ENCODE measurements at places on chromosomes 7 and 10.

- no peak for DNase-seq
These were observed 84.0 kb upstream of the KLF6 start for GRCh38 chr10:3869036-3869435.

DNA sequence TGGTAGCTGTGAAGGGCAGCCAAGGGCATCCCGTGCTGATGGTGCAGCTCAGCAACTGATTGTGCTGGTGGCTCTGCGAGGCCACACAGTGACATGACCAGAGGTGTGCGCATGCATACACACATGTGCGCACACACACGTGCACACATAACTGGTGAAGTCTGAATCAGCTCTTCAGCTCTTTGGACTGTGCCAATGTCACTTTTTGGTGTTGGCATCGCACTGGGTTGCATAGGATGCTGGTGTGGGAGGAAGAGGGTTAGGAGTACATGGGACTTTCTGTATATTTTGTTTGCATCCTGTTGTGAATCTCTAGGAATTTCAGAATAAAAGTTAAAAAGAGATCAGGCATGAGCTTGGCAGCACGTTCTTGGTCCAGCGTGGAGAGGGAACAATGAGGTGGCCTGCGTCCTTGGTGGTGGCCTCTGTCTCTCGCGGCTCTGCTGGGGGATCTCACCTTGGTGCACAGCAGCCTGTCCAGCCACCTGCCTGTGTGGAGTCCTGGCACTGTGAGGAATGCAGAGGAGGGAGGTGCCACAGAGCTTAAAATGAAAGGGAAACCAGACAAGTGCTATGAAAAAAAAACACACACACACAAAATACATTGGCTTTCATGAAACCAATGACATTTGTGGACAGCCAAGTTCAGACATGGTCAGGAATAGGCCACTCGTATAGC is 124.0 kb downstream of the TRRAP start:
- no peak for DNase-seq

DNA sequence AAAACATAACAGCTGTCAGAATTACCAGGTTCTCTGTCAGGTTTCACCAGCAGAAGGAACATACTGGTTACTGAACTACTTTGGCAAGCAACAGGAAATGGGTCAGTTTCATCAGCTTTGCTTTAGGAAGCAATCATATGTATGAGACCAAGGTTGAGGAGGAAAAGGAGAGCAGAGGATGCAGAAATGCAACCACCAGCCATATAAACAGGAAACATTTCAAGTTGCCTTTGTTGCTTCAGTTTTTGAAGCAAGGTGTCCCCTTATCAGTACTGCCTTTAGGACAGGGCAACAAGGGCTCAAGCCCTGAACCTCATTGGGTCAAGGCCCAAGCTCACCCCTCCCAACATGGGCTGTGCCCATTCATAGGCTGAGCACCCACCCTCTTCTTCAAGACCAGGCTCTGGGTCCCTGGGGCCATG is 10.2 kb downstream of the HIPK2 start:
- DNase-seq: no peak

GRCh38 chr7:17302575-17303142 is 4.2 kb downstream of the AHR start:
- no peak for DNase-seq

GRCh38 chr10:84845628-84846261 is 517.4 kb downstream of the CCSER2 start:
- DNase-seq: no peak

GRCh38 chr7:102404005-102404861 is 8.1 kb downstream of the PRKRIP1 start:
- DNase-seq: peak; percentile 31

DNA sequence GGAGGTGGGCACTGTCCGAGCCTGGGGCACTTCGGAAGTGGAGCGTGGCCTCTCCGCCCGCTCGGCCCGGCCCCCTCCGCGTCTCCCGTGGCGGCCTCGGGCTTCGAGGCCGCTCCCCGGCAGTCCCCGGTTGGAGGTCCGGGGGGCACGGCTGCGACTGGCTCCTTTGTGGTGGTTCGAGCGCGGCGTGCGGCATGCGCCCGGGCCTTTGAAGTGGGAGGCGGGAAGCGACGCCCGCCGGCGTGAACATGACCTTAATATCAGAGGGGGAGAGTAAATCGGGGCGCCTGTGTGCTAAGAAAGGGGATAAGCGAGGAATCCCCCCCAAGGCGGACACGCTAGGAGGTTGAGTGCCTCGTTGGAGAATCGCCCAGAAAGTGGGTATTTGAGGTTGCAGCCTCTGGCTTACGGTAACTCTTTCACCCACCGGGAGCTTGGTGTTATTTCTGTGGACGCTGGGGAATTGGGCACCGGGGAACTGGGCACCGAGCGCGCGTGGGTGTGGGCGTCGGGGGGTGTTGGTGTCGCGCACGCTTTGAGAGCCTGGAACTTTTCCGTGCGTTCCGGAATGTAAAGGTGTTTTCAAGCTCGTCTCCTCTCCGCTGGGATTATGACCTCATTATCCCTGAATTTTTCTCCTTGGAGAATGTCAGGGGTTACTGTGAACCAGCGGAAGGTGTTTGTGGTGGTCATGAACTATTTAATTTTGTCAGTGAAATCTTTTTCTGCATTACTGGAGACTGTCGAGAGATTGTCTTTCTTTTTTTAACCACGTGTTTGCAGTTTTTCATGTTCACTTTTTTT is 660 bp downstream of the SUV39H2 start:
- DNase-seq: peak; percentile 21

DNA sequence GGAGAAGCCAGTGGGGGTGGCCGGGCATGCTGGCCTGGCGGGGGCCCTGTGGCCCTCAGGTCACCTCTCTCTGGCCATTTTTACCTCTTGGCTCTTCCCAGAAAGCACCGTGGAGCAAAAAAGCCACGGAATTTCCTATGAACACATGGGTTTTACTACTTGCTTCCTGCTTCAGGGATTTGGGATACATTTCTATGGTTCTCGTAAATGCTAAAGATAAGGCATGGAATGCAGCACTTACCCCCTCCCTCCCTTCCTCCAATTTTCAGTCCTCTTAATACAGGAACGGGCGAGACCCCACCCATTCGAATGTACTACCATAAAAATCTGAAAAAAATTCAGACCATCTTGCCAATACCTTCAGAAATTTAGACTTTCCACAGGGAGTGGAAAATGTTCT is 279.7 kb downstream of the ARHGAP12 start:
- DNase-seq: no peak

DNA sequence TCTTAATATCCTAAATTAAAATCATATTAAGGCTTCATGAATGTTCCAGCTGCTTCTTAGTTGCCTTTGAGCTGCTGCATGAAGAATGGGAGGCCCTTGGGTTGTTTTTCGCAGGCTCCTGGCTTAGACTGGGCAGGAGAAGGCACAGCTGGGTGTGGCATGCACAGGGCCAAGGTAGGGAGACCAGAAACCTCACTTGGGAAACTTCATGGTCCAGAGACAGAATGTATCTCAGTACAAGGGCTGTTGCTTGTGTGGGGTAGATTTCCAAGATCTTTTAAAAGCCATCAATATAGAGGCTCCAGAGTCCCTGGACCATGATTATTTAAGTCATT is 49.9 kb downstream of the BUB3 start:
- no peak for DNase-seq

DNA sequence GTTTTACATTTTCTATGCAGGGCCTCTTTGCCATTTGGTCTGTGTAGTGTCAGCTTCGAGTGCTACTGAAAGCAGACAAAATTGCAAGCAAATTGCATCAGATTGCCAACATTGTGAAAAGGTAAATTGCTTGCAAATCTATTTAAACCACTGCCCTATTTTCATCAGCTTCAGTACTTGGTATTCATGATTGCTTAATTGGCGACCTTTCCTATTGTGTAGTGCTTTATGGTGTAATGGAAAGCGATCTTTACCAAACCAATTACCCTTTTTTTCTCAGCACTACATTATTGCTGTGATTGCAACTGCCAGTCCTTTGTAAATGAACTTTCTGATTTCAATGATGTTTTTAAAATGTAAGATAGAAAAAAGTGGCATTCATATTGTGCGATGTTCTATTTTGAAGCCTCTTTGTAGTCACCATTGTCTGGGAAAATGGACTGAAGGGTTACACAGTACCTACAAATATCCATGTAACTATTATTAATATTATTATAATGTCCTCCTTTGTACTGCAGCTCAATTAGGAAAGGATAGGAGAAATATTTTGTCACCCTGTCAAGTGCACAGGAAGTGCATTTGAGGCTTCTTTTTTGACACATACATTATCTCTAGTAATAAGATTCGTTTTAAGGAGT is 177.7 kb upstream of the SP8 start:
- DNase-seq: no peak

GRCh38 chr10:117710181-117710798 is 167.7 kb downstream of the EMX2 start:
- DNase-seq: no peak

DNA sequence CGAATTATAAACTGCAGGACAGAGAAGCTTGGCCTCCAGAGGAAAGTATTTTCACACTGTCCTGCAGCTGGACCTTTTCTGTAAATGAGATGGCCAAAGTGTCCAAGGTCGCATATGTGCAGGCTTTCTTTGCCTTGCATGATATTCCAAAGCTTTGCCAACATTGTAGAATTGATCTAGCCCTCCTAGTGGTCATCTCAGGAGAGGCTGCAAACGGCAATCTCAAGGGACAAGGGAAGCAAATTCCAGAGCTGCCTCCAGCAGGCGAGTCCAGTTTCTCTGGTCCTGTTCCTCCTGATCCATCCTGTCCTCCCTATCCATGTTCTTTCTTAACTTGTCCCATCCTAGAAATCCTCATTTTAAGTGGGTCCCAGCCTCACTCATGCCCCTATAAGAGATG is 373.4 kb upstream of the PCDH15 start:
- DNase-seq: no peak

- no peak for DNase-seq
These were observed 53.7 kb upstream of the CFAP46 start for GRCh38 chr10:132995909-132996602.

- no peak for DNase-seq
These were observed 81.4 kb downstream of the MALSU1 start for GRCh38 chr7:23380556-23380955.

DNA sequence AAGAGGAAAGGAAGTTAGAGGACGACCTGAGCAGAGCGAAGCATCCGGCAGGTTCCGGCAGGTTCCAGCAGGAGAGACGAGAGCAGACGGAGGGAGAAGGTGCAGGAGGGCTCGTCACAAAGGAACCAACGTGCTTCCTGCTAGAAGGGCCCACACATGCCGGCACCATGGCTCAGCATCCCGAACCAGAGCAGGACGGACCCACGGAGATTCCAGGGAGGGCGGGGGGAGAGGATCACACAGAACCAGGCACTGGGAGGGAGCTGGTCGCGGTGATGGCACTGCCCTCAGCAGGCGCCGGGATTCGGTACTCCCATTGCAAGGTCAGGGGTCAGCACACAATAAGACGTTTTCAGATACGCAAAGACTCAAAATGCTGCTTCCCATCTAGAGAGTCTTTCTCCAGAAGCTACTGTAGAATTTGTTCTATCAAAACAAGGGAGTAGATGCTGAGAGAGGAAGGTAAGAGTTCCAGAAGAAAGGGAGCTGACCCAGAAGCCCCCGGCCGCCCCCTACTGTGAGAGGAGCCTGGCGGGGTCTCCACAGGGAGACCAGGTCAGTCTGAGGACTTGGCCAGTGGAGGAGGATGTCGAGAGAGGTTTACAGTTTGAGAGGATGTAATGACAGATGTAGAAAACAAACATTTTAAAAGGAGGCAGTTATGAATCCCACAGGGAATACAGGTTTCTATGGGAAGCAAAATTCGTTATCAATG is 23.6 kb upstream of the PWWP2B start:
- no peak for DNase-seq

DNA sequence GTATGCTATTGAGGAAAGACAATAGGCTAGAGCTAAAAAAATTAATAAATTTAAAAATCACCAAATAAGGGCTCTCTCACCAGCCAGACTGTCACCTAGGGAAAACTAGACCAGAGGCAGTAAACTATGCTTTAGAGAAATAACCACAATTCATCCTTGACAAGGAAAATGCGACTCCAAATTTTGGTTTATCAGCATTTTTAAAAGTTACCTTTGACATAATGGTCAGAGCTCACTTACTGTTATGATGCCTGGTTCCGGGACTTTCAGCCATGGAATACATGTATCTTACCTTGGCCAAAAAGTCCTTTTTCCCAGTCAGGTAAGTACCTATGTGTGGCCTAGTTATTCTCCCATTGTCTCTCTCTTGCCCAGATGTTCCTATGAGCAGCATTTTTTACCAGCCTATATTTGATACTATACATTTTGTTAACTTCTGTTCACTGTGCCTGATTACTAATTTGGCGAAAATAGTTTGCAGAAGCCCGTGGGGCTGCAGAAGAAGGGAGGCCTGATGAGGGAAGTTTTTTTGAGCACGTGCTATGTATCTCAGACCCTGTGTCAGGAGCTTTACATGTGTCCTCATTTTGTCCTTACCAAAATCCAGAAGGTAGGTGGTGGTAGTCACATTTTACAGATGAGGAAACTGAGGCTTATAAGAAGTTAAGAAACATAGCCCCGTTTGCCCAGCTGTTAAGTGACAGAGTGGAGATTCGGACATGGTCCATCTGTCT is 149.7 kb downstream of the CELF2 start:
- DNase-seq: no peak

DNA sequence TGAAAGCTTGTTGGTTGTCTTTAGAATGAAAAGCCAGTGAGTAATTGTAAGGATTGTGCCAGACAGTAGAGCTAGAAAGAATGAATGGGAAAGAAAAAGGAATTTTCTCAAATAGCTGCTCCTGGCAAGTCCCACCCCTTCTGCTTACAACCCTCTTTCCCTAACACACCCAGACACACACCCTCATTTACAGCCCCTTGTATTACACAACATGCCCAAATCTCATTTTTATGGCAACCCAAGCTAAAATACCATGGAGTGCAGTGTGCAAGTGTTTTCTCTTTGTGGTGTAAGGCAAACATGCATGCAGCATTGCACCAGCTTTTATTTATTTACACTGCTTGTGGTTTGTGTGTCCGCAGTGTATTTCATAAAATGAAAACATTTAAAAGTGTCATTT is 1.5 kb downstream of the PRKAR2B start:
- no peak for DNase-seq

GRCh38 chr10:6390213-6390845 is 187.6 kb downstream of the PFKFB3 start:
- DNase-seq: no peak

DNA sequence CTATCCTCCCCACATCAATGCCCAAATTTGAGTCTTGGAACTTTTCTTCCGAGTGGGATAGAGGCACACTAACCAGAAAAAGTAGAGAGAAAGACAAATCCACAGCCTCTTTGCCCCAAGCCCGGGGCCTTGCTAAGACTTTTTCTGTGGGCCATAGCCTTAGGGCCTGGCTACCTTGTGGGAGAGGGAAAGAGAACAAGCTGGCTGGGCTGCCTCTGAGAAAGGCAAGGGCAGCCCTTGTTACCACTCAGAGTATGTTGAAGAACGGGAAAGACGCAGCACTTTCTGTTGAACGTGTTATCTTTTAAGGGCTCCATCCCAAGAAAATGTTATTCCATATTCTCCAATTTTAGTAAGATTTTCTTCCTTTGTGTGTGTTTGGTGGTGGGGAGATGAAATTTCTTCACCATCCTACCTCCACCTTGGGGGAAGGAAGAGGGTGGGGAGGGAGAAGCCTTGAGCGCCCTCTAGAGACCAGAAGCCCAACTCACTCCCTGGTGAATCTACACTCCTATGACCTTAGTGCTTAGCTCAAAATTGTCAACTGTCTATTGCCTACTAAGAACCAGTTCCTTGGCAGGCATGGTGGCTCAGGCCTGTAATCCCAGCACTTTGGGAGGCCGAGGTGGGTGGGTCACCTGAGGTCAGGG is 3.9 kb upstream of the NRF1 start:
- DNase-seq: peak; percentile 37

- DNase-seq: no peak
These were observed 431.2 kb upstream of the AUTS2 start for GRCh38 chr7:69166979-69167516.
